ENCODE measurements at places on chromosomes 5 and 9.

GRCh38 chr5:123000731-123001130, 35.8 kb downstream of the PPIC start:
- DNase-seq = peak; percentile 62

- DNase-seq = peak; percentile 20
Observed at GRCh38 chr9:100011062-100011681, 87.6 kb downstream of the ERP44 start.

DNA sequence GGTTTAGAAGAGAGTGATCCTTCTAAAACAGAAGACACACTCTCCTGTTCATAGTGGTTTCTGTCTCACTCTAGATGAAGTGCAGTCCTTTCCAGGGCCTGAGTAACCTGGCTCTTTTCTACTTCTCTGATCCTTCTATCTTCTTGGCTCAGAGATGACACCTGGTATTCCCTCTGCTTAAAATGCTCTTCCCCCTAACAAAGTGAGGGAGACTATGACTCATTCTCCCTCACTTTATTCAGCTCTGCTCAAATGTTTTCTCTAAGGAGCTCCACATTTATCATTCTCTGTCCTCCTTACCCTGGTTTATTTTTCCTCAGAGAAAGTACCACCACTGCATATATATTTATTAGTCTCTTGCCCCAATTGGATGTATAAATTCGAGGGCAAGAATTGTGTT, 24.6 kb downstream of the TUT7 start:
- no peak for DNase-seq

DNA sequence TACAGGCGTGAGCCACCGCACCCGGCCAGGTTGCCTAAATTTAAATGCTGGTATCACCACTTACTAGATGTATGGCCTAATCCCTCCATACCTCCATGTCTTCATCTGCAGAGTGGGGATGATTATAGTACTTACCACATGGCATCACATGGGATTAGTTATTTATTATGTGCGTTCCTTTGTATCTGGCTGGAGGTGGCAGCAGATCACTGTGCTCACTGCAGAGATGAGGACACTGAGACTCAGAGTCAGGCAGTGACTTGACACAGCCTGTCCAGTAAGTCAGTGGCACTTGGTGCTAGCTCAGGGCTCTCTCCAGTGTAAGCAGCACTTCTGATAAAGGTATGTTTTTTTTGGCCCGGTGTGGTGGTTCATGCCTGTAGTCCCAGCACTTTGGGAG, 38.4 kb upstream of the HAND1 start:
- DNase-seq = no peak

GRCh38 chr9:34216325-34216724, 37.5 kb downstream of the UBAP1 start:
- DNase-seq = no peak

GRCh38 chr5:142151436-142152383, 43.1 kb downstream of the NDFIP1 start:
- DNase-seq = peak; percentile 45

DNA sequence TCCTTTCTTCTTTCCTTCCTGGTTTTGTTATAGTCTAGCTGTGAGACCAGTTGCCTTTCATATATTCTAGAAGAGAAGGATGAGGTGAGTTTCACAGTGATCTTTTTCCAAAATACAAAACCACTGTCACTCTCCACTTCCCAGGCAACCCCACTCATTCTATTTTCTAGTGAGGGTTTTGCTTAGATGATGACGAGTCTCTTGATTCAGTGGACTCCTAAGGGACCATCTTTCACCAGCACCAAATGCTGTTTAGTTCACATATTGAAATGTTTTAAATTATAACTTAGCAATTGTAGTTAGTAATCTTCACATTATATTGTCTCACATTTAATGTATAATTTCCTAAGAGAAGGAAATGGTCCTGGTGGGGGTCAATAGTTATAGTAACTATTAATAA, 25.2 kb downstream of the PIK3R1 start:
- DNase-seq = no peak

DNA sequence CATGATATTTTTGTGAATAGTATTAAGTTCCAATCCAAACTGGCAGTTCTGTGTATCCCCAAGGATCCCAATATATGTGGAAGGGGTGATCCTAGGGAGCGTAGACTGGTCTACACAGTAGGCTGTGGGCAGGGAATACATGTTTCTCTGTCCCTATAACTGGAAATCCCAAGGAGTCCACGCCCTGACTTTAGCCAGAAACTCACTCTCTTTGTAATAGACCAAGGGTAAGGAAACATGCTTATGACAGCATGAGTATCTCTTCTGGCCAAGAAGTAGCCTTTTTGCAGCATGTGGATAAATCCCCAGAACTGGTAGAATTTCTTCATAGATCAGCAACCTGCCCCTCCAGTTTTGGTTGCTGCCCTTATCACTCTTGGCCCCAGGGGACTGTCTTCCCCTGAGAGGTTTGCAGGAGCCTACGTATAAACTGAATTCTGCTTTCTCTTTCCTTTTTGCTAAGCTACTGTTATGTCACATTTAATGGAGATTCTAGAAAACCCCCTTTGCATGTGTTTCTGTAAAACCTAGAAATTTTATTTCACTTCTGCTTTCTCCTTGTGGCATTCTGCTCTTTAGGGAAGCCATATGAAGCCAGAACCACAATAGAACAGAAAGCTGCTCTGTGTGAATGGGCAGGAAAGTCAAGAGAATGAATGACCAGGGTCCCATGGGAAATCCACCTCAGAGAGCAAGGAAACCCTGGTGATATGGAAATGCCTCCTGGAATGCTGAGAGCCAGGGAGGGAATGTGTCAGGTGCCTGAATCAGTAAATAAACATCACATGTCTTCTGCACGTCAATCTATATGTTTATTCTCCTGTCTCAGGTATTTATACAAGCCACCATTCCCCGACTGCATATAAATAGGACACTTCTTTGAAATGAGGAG, 3.5 kb downstream of the IFNA2 start:
- DNase-seq = no peak

DNA sequence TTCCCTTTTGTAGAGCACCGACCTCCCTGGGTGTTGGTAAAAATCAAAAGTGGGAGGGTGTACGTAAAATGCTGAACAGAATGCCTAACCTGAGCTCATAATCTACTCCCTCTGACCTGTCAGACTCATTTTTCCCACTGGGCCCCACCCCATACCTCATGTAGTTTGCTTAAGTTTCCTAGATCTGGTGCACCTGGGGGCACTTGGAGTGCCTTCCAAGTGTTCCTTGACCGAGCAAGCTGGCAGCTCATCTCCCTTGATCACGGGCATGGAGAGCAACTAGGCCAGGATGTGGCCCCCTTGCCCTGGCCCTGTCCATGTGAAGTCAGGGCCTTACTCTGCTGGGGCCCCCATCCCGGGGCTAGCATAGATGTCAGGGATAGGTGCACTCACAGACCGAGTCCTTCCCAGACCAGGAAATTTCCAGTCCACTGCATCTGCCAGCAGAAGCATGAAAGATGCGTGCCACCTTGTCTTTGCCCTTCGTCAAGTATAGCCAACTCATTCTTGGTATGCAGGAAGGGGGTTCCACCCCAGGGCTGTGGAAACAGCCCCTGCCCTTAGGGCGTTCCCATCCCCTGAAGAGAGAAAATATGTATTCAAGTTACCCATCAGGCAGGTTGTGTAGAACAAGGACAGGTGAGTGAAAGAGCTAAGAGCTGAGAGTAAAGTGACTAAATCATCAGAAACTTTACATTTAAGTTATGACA, 41.9 kb downstream of the SLC22A5 start:
- no peak for DNase-seq

DNA sequence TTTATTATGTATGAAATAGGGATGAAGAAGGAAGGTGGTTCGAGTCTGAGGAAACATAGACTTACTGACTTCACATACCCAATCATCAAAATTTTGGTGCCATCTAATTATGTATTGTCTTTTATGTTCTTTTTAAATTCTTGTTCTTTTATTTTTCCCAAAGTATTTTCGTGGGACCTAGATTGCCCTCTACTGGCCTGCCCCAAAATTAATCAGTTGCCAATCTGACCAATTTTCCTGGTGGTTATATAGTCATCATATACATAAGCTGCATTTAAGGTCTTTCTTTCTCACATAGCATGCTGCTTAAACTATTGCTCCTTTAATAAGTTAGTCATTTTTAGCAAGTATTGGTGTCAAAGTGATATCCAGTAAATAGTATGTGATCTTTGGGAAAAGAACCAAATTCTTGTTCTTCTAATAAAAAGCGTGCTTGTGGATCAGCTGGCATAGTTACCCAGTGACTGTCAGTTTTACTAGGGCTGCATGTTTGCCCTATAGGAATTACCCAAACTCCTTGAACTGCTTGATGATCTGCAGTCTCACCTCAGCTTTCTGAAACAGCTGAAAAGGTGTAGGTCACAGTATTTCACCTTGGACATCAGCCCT, 223.5 kb downstream of the SH3GL2 start:
- DNase-seq = no peak

DNA sequence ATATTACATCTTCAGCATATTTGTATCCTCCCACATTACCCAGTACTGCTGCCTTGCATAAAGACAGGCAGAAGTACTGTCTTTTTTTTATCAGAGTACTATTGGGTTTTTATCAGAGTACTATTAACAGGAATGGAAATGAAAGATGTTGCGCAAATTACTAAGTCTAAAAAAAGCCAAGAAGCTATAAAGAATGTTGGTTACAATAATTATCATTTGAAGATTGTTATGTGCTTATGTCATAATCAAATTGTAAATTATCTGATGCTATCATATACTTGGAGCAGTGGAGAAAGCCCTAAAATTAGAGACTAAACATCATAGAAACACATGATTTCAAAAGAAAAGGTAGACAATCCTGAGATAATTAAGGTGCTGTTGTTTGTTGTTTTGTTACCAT, 188.8 kb downstream of the CCDC192 start:
- DNase-seq = no peak

DNA sequence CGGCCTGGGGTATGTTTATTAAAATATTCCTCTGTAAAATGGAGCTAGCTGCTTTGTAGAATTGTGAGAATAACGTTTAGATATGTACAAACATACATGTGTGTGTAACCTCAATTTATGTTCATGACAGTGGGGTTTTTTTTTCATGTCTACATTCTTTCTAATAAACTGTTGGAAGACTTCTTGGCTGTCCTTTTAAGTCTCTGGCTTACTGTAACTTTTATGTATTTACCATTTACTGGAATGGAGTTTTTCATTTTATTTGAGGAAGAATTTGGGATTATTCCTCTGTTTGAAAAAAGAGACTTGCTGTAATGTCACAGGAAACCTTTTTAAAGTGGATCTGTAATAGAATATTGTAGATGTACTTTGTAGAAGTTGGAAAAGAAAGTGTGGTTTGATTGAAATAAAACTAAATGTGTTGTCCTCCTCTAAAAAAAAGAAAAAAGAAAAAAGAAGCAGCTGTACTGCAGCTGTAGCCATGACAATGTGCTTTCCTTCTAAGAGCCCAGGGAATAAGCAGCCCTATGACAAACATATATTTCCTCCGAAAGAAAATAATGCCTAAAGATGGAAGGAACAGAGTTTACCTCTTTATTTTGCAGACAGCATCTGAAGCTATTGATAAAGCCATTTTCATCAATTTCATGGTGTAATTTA, 71.2 kb upstream of the FREM1 start:
- no peak for DNase-seq

GRCh38 chr5:168602517-168602916, 23.3 kb upstream of the PANK3 start:
- DNase-seq = no peak

DNA sequence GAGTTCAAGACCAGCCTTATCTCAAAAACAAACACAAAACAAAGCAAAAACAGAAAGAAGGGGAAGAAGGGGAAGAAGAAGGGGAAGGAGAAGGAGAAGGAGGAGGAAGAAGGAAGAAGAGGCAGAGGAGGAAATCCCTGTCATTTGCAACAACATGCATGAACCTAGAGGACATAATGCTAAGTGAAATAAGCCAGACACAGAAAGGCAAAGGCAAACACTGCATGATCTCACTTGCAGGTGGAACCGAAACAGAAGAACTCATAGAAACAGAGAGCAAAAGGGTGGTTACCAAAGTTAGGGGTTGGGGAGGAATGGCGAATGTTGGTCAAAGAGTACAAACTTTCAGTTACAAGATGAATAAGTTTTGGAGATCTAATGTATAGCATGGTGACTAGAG, 135.4 kb downstream of the UGCG start:
- DNase-seq = no peak

DNA sequence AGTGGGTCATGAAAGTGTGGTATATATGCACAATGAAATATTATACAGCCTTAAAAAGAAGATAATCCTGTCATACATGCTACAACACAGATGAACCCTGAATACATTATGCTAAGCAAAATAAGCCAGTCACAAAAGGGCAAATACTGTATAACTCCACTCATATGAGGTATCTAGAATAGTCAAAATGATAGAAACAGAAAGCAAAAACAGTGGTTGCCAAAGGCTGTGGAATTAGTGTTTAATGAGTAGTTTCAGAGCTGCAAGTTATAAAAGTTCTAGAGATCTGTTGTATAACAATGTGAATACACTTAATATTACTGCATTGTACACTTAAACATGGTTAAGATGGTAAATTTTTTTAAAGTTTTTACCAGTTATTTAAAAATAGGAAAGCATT, 135.0 kb downstream of the OXCT1 start:
- no peak for DNase-seq

GRCh38 chr5:151703227-151703626, 16.5 kb upstream of the SPARC start:
- DNase-seq = peak; percentile 44

DNA sequence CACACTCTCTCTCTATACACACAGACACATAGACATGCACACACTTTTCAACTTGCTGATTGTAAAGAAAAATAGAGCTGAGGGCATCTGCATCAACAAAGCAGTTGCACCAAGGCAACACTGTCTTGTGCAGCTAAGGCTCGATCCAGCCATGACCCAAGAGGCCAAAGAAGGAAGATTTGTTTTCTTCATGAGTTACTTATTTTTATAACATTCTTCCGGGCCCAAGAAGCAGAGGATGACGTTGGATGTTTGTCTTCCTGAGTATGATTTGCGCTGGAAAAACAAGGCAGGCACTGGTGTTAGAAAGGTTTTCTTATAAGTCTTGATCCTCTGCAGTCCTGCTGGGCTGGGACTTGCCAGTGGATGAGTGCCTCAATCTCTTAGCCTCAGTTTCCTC, 344.1 kb downstream of the ADAMTS6 start:
- DNase-seq = no peak

DNA sequence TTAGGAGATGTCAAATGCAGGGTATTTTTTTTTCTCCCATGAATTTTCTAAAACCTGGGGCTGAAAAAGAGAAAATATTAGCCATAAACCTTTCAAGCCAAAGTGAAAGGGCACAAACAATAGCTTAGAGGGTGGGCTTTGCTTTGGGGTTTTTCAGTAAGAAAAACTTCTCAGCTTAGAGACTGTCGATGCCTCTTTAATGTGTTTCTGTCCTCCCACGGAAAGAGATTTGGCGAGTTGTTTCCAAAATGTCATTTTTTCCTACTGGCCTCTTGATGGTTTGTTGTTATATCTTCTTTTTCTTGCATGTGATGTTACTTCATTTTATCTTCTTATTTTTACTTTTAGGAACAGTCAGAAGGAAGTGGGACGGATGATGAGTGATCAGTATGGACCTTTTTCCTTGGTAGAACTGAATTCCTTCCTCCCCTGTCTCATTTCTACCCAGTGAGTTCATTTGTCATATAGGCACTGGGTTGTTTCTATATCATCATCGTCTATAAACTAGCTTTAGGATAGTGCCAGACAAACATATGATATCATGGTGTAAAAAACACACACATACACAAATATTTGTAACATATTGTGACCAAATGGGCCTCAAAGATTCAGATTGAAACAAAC, 177.3 kb downstream of the SMARCA2 start:
- no peak for DNase-seq

- no peak for DNase-seq
Observed at GRCh38 chr5:103589357-103589756, 26.8 kb upstream of the NUDT12 start.
